ENCODE measurements at places on chromosomes 6 and 20.

DNA sequence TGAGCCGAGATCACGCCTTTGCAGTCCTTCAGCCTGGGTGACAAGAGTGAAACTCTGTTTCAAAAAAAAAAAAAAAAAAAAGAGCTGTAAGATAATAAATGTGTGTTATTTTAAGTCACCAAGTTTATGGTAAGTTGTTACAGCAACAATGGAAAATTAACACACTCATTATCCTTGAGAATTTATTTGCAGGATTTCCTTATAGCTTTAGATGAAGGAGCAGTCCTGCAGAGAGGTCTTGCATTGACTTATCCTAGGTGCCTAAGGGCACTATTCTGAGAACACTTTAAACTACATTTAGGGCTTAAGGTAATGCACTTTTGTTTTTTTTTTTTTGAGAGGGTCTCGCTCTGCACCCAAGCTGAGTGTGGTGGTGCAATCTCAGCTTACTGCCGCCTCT is 13.8 kb upstream of the SCAF8 start:
- no peak for DNase-seq

DNA sequence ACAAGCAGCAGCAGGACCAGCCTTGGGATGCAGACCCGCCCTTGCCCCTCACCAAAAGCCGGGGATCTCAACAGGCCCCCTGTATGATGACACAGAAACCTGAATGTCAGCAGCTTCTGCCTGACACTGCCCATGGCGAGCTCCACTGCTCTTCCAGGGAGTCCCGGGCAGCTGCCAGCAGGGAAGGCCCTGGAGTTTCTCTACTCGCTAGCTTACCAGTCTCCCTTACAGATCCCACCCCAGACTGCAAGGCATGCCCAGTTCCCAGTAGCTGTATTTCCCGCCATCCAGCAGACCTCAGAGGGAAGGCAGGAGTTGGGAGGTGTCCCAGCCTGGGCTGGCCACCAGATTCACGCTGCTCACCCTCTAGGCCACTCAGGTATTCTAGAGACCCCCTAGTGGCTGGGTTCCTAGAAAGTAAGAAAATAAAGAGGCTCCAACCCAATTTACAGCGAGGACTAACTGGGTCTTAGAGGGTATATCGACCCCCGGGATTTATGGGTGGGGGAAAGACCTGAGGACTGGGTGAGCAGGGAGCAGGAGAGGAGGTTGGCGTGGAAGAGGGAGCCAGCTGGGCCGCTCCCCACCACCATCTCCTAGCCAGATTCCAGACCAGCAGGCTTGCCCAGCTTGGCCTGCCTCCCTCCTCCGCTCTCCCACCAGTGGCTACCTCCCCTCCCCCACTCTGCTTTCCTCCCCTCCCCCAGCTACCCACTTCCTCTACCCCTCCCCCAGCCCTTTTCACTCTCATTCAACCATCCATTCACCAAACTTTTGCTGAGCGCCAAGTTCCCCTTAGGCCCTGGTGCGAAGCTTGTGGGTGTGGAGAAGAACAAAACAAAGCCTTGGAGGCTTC is 9.7 kb upstream of the HMGA1 start:
- DNase-seq = no peak

GRCh38 chr6:90709431-90709996 is 122.6 kb upstream of the MAP3K7 start:
- DNase-seq = no peak

- no peak for DNase-seq
Observed at GRCh38 chr6:107550241-107550840, 60.4 kb downstream of the SOBP start.

Data from LHCN-M2 (cell line).